ENCODE measurements at places on chromosomes 11 and 22. TPM values are rescaled to one million over a fixed set of nuclear protein-coding genes. Genes with fewer than 3 reads are reported as not detected.

The MPEG1 gene
- not detected for total RNA-seq

The SMIM35 gene
- total RNA-seq: not detected

The OR52A1 gene
- total RNA-seq: not detected

The SLC22A6 gene
- not detected for total RNA-seq

The OR51B4 gene
- total RNA-seq: not detected

The CYB5R2 gene
- total RNA-seq: 17.0 TPM

The SCGB1D2 gene
- not detected for total RNA-seq

The CRY2 gene
- 33.8 TPM for total RNA-seq

The C22orf31 gene
- not detected for total RNA-seq

The YWHAH gene
- 120 TPM for total RNA-seq

The APOL4 gene
- not detected for total RNA-seq

The OTOG gene
- not detected for total RNA-seq

The NXPE2 gene
- 0.76 TPM for total RNA-seq

The UBE2L6 gene
- total RNA-seq: 0.33 TPM

The VSTM5 gene
- total RNA-seq: 0.39 TPM

The DYNC2H1 gene
- 12.6 TPM for total RNA-seq

The CYP2D6 gene
- 0.33 TPM for total RNA-seq

The CASP5 gene
- not detected for total RNA-seq

The CBX7 gene
- 1.8 TPM for total RNA-seq

The TREH gene
- total RNA-seq: not detected
